Activated T-cell treated with anti-CD3 and anti-CD28 coated beads, Interleukin-2, amount 50 U/mL, for 48 hours (primary cell): ENCODE measurements at places on chromosomes 7 and 10.

DNA sequence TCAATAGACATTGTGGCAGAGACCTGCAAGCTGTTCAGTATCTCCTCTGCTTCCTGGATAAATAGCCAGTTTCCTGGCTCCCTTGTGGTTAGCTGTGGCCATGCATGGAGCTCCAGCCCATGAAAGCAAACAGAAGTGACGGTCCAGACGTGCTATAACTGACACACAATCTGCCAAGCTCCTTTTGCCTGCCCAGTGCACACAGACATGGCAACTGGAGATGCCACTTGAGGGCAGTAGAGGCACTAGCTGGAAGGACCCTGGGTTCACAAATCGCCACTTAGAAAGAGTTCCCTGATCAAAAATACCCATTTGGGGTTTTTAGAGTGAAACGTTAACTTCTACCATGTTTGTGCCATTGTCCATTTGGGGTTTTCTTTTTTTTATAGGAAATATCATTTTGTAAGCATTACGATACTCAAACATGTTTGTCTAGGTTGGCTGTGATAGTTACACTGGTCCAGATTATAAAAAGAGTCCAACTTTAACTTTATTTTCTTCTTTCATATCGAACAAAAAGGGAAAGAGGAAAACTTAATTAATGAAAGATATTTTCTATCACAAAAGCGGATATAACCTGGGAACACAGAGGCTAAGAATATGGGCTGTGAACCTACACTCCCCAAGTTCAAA lies 31.3 kb downstream of the KIN start:
- DNase-seq: peak; percentile 33

DNA sequence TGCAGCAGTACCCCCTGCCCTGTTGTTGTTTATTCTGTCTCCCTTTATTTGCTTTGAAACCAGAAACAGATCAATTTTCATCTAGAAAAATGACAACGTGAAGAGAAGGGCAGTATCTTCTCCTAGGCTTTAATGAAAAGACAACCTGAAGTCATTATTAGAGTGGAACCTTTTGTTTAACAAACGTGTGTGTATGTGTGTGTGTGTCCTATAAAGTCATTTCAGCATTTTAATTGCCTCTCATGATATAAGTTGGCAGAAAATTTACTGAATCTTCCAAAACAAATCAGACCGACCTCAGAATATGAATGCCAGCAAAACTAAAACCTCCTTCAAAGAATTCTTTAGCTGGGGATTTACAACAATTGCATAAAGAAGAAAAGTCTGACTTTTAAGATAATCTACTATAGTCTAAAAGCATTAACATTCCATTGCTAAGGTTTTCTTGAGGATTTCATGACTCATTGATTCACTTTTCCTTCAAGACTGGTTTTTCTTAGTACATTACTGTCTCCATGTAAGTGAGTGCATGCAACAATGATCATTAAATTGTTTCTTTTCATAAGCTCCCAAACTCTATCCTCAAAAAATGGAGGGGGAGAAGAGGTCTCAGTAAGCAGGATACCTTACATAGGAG lies 3.2 kb downstream of the GLI3 start:
- DNase-seq: no peak

GRCh38 chr10:118409295-118409694 lies 67.2 kb upstream of the FAM204A start:
- DNase-seq: no peak

DNA sequence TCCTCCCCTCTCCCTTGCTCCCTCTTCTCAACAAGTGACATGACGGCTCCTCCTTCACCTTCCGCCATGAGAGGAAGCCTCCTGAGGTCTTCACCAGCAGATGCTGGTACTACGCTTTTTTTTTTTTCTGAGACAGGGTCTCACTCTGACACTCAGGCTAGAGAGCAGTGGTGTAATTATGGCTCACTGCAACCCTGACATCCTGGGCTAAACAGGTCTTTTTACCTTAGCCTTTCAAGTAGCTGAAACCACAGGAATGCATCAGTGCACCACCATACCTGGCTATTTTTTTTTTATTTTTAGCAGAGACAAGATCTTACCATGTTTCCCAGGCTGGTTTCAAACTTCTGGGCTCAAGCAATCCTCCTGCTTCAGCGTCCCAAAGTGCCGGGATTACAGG lies 43.6 kb downstream of the MDH2 start:
- no peak for DNase-seq

- no peak for DNase-seq
Observed at GRCh38 chr10:85786401-85786899, 580.1 kb downstream of the GRID1 start.

- DNase-seq: peak; percentile 17
Observed at GRCh38 chr10:43226851-43227845, 39.7 kb downstream of the RASGEF1A start.

GRCh38 chr7:55108818-55109217 lies 90.0 kb downstream of the EGFR start:
- DNase-seq: no peak

DNA sequence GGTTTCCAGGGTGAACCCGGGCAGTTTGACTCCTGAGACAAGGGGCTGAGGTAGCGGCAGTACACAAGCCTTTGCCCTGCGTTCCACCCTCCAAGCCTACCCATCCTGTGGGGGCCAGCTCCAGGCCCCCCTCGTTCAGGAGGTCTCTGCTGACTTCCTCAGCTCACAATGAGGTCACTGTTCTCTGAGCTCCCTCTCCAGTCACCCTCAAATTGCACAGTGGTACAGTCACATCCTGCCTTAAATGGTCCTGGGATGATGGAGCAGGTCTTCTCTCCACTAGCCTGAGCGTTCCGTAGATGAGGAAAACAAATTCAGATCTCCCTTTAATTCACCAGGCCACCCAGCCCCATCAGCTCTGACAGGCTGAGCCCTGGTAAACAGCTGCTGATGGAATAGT lies 90.2 kb downstream of the SH3PXD2A start:
- no peak for DNase-seq
